Gastroesophageal sphincter (tissue), 4 donors: ENCODE measurements at places on chromosomes 5 and 9. TPM values are rescaled to one million over a fixed set of nuclear protein-coding genes. Genes with fewer than 3 reads are reported as not detected.

The FAM78A gene
- total RNA-seq = 2.7 TPM

The BASP1 gene
- total RNA-seq = 5.7 TPM

The ZFP2 gene
- total RNA-seq = 3.1 TPM

The IDNK gene
- 16.8 TPM for total RNA-seq

The RAD23B gene
- 96.5 TPM for total RNA-seq

The MCTP1 gene
- 29.2 TPM for total RNA-seq

The FABP6 gene
- total RNA-seq = not detected

The TMEM174 gene
- not detected for total RNA-seq

The ARAP3 gene
- total RNA-seq = 5.7 TPM

The GPR151 gene
- total RNA-seq = not detected

The TNC gene
- 194 TPM for total RNA-seq

The MRPS2 gene
- total RNA-seq = 21.4 TPM

The CCNI2 gene
- total RNA-seq = not detected

The HTR1A gene
- total RNA-seq = not detected

The ANKRD31 gene
- 0.23 TPM for total RNA-seq

The ADGRV1 gene
- total RNA-seq = 0.87 TPM

The RGS3 gene
- 43.9 TPM for total RNA-seq

The ZBED3 gene
- total RNA-seq = 3.2 TPM

The TNFSF8 gene
- 2.1 TPM for total RNA-seq

The CCNO gene
- total RNA-seq = not detected

The CAMK4 gene
- 4.1 TPM for total RNA-seq

The COL23A1 gene
- total RNA-seq = 0.93 TPM

The PCDHGC4 gene
- total RNA-seq = 12.9 TPM

The NOP16 gene
- total RNA-seq = 22.3 TPM

The HAPLN1 gene
- 0.64 TPM for total RNA-seq

The RFESD gene
- total RNA-seq = 1.5 TPM

The TAF11L5 gene
- total RNA-seq = not detected

The NUTM2G gene
- total RNA-seq = not detected

The LNPEP gene
- 90.7 TPM for total RNA-seq

The IFNA2 gene
- not detected for total RNA-seq

The SLC34A3 gene
- total RNA-seq = not detected

The TUSC1 gene
- 27.7 TPM for total RNA-seq

The PCYOX1L gene
- total RNA-seq = 2.5 TPM

The PTGDS gene
- total RNA-seq = 11.4 TPM
